Stimulated activated CD4-positive, alpha-beta T cell treated with anti-CD3 and anti-CD28 coated beads, Interleukin-15, amount 100 ng/mL, for 1 hour (primary cell): ENCODE measurements at places on chromosomes 7 and 10.

- no peak for DNase-seq
Measured at GRCh38 chr7:16921644-16922257, 40.0 kb upstream of the AGR3 start.

- no peak for DNase-seq
Measured at GRCh38 chr10:114163062-114163461, 10.9 kb downstream of the CCDC186 start.

- no peak for DNase-seq
Measured at GRCh38 chr7:132090444-132090843, 485.8 kb downstream of the PLXNA4 start.

GRCh38 chr10:77386838-77387237, 250.8 kb downstream of the KCNMA1 start:
- no peak for DNase-seq

DNA sequence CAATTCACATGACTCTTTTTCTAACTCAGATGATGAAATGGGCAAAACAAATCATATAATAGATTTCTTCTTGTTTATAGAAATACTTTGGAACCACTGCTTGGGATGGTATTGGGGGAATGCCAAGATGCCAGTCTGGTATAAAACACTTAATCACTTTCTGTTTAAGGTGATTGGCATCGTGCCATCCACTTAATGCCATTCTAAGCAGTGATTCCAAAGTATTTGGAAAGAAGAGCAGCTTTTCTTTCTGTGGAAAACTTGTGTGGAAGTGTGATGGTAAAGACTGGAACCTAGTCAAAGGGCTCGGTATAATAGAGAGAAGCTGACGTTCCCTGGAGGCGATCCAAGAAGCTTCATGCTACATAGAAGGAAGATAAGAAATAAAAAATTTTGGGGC, 120.6 kb downstream of the TMEM26 start:
- no peak for DNase-seq

GRCh38 chr10:123144697-123145541, 3.0 kb upstream of the HMX2 start:
- no peak for DNase-seq

GRCh38 chr7:17472939-17473338, 174.5 kb downstream of the AHR start:
- no peak for DNase-seq

DNA sequence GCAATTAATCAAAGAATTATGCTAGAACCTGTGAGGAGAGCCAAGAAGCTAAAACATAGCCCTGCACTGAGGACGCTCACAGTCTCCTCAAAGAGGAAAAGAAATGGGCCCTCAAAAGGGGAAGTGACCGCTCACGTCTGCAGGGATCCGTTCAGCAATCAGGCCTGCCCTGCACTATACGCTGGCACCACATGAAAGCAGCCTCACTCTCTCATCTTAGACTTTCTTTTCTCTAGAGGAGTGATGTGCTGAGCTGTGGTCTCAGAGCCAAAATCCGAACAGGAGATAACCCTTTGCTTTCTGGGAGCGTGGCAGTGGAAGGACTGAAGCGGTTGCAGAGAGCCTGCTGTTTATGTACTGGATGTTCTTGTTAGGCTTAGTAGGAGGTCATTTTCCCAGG, 6.3 kb upstream of the IL2RA start:
- DNase-seq: no peak

DNA sequence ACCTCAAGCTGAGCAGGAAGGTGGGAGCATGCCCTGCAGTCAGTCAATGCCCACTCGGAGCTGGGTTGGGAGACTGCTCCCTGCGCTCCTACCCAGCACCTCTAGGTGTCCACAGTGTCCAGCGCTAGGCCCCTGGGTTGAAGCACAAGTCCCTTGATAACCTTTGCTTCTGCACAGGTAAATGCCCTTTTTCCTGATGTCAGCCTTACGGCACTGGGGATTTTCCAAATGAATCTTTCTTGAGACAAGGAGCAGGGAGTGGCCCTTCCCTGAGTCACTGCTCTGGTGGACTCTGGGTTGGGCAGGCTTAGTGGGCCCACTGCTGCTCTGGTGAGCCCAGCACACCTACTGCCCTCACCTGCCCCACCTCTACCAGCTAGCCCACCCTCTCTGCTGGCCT, 61.9 kb upstream of the OPN4 start:
- no peak for DNase-seq

DNA sequence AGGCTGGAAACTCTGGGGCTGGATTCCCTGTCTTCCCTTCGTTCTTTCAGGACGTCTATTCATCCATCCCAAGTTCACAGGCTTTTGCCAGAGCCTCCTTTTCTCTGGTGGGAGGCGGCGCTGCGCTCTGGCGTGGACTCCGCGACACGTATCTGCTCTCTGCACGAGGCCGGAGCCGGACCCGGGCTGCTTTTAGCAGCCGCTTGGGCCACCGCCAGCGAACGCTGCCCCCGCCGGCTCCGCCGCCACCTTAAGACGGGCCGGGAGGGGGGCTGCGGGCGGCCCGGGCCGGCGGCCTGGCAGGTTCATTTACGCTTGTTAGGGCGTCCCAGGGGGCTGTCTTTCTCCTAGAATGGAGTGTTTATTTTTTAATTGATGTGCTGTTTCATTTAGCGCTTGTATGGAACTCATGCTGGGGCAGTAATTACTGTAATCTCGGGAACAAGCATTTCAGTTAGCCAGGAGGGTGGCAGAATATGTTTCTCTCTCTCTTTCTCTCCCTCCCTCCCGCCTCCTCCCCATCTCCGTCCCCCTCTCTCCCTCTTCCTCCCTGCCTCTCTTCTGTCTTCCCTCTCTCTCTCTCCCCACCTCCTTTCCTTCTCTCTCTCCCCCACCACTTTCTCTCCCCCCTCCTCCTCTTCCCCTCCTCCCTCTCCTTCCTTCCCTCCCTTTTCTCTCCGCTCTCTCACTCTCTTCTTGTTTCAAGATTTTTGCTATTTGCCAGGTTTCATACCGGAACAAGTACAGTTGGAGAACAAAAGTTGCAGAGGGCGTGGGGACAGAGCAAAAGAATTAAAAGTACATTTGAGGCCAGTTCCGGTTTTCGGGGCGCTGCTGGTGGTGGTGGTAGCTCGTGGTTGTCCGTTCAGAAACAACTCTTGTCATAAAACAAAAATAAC, 1.3 kb upstream of the FZD8 start:
- DNase-seq: no peak

DNA sequence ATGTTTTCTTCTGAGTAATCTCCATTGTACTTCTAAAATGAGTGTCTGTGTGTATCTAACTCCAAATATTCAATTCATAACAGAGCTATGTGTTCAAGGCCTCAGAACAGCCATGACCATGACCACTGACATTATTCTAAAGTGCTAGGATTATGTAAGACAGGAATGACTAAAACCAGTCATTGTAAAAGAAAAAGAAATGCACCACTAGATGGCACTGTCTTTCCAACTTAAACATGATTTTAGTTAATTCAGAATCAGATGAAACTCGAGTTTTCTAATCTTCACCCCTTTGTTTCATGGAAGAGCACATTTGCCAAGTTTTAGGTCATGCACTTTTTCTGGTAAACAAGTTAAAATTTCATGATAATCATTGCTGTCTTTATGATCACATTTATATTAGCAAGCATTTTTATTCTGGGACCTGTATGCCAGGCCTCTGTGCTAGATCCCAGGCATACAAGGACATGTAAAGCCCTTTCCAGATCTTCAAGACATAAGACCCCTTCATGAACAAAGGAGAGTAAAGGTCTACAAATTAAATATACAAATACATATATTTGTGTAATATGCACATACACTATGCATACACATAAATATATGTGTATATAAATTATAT, 26.1 kb upstream of the RSU1 start:
- no peak for DNase-seq

- DNase-seq: peak; percentile 21
Measured at GRCh38 chr10:119595676-119596515, 868 bp downstream of the TIAL1 start.

GRCh38 chr7:138388673-138389491, 71.2 kb upstream of the TRIM24 start:
- no peak for DNase-seq

DNA sequence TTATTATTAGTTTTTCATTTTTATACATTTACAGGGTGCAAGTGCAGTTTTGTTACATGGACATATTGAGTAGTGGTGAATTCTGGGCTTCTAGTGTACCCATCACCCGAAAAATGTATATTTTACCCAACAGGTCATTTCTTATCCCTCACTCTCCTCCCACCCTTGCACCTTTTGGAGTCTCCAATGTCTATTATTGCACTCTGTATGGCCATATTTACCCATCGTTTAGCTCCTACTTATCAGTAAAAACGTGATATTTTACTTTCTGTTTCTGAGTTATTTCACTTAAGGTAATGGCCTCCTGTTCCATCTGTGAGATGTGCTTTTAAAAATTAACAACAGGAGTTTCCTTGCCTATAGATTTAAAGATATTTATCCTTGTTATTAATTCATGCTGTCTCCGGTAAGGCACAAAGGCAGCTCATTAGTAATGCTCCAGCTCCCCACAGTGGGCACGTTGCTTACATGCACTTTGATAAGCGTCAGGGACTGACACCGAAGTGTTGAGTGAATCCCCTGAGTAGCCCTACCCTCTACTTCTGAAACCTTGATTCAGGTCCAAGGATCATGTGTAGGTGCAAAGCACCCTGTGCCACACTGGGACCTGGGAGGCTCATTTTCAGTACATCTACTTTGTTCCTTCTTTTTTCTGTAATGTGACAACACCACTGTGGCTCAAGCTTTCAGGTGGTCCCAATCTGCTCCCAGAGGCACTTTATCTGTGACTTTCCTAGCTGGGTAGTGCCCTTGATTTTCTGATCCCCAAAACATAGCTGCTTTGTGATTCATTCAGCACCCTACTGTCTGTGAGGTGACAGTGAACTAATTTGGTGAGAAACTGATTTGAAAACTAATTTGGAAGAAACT, 27.3 kb downstream of the HYAL4 start:
- no peak for DNase-seq

GRCh38 chr7:77393261-77393660, 22.9 kb downstream of the GSAP start:
- DNase-seq: no peak
